Right forelimb (tissue), 1 donor: ENCODE measurements at places on chromosomes 16 and 17.

- DNase-seq = no peak
These were observed 36.4 kb upstream of the CCDC182 start for GRCh38 chr17:57781386-57782061.

DNA sequence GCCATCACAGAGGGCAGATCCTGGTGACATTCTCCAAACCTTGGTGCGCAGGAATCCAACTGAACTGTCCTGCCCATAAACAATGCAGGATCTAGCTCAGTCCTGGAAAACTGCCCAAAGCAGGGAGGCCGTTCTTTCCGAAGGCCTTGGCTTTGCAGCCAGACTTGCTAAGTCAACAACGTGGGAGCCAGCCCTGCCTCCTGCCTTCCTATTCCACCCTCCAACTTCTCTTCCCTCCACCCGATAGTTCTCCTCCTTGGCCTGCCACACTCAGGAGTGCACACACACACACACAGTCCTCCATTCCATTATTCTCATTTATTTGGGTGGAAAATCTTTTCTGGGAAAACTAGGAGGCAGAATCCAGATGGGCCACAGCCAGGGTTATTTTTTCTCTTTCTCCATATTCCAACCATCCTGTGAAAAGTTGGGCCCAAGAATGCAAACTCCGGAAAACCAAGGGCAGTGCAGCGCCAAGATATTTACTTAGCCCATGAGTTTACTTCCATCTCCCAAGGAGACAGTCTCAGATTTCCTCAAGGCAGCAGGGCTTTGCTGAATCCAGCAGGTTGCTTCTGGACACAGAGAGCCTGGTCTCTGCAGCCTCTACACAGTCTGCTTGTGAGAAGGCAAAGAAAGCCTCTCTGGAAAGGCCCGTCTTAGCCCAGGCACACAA, 15.8 kb downstream of the COPRS start:
- DNase-seq = peak; percentile 82

DNA sequence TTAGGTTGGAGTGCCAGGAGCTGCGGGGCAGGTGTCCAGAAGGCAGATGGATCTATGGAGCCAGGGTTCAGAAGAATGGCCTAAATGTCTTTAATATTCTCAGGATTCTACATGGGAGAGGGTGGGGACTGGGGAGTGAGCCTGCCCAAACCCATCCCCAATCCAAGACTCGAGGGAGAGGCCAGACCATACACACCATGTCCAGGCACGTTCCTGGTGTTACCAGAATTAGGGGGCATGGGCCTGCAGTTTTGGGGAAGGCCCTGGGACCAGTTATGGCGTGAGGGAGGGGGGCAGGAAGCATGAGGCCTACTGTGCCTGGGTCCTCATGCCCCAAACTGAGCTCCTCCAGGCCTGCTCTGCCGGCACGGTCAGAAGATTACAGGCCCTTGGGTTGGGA, 1.9 kb downstream of the TAX1BP3 start:
- no peak for DNase-seq

DNA sequence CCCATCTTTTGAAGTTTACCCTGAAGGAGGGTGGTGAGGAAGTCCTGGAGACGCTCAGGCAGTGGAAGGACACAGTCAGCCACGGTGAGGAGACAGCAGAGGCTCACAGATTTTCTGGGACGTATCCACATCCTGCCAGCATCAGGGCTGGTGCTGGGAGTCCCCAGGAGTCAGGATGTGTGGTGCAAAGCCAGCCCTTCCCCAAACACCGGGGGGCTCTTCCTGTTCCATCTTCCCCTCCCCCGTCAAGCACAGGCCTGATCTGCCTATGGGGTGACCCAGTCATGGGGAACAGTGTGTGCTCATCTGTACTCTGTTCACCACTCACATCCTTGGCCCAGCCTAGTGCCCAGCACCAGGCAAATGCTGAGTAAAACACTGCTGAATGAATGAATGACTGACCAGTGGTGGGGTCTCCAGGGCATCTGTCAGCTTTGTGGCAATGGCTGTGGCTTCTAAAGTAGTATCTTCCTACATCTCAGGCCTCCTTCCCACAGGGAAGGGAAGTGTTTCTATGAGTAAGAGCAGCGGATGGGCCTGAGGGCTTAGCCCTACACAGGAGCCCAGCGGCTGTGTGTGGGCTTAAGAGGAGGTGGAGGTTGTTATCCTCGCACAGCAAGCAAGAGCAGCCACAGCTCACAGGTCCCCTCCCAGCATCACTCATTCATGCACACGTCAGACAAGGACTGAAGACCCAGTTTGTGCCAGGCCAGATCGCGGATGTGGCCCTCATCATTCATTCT, 23.3 kb downstream of the NOS2 start:
- no peak for DNase-seq

- no peak for DNase-seq
These were observed 592.3 kb downstream of the TMEM114 start for GRCh38 chr16:7997966-7998365.

DNA sequence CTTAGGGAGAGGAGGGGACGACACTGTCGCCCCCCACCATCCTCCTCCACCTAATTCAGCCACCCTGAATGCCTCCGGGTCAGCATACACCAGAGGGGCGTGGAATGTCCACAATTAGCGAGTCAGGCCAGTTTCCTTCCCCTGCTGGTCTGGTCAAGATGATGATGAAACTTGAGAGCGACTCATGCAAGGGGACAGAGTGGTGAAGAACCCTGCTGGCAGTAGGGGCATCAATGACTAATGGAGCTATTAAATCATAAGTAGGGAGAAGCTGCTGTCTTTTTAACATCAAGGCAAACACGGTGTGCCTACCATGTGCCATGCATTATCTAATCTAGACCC, 7.2 kb downstream of the SPACA3 start:
- no peak for DNase-seq

DNA sequence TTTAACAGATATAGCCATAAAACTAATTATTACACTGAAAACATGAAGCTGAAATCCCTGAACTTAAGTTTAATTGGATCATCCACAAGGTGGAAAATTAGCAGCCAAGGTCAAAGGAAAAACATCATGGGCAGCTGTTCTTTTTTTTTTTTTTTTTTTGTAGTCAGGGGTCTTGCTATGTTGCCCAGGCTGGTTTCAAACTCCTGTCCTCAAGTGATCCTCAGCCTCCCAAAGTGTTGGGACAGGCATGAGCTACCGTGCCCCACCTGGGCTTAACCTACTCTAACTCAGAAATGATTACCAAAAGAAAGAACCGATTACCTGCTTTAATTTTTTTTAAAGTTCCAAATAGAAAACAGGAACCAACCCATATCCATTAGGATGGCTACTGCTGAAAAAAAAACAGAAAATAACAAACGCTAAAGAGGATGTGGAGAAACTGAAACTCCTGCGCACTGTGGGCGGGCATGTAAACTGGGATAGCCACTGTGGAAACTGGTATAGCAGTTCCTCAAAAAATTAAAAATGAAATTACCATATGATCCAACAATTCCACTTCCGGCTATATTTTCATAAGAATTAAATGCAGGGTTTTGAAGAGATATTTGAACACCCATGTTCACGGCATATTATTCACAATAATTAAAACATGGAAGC, 8.6 kb downstream of the CMC2 start:
- no peak for DNase-seq

DNA sequence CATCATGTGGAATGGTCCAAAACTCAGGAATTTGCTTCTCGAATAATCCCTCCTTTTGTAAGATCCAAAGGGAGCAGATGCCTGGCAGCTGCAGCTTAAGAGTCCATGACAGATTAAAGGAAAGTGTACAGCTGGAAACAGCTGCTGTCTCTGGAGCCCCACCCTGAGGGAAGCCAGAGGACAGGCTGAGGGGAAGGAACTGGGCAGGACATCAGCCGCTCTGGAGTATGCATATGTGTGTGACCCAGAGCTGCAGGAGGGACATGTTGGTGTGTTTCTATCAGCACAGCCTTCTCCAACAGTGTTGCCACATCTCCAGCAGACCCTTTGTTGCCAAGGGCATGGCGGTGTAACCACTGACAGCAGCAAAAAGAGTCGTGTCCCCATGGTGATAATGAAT, 46.2 kb downstream of the CYB561 start:
- DNase-seq = peak; percentile 85

GRCh38 chr16:6749698-6750097, 582.9 kb upstream of the RBFOX1 start:
- no peak for DNase-seq

- DNase-seq = no peak
These were observed 4.0 kb downstream of the BPTF start for GRCh38 chr17:67829331-67829730.

GRCh38 chr16:55925242-55925641, 50.1 kb upstream of the CES5A start:
- no peak for DNase-seq

- no peak for DNase-seq
These were observed 98.1 kb upstream of the CCL2 start for GRCh38 chr17:34156741-34157589.

GRCh38 chr17:76467366-76467765, at the start of gene AANAT:
AANAT (plus strand) TSS chr17:76467603; CDS start chr17:76468747, 1,144 bp downstream.
- DNase-seq = no peak

GRCh38 chr17:12136243-12136642, 115.6 kb downstream of the MAP2K4 start:
- DNase-seq = no peak

- DNase-seq = no peak
These were observed 1.6 kb downstream of the HOXB13 start for GRCh38 chr17:48726916-48727286.

GRCh38 chr17:75869282-75870141, 8.9 kb downstream of the TRIM47 start:
- DNase-seq = no peak

DNA sequence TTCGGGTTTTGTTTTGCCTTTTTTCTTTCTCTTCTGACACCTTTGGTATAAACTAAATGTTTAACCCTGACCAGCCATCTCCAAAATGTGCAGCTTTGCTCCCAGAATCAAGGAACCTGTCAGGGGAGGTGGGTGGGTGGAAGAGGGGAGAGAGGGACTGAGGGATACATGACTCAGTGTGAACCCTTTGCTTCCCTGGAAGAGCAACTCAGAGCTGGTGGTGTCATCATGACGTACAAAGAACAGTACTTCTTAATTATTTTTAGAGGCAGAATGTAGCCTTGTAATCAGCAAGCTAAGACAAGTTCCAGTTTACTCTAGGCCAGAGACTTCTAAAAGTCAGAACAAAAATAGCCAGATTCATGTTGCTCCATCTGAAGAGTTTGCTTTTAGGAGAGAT, 119.6 kb upstream of the HAS3 start:
- no peak for DNase-seq

GRCh38 chr16:68426347-68426652, 22.0 kb downstream of the SMPD3 start:
- no peak for DNase-seq

DNA sequence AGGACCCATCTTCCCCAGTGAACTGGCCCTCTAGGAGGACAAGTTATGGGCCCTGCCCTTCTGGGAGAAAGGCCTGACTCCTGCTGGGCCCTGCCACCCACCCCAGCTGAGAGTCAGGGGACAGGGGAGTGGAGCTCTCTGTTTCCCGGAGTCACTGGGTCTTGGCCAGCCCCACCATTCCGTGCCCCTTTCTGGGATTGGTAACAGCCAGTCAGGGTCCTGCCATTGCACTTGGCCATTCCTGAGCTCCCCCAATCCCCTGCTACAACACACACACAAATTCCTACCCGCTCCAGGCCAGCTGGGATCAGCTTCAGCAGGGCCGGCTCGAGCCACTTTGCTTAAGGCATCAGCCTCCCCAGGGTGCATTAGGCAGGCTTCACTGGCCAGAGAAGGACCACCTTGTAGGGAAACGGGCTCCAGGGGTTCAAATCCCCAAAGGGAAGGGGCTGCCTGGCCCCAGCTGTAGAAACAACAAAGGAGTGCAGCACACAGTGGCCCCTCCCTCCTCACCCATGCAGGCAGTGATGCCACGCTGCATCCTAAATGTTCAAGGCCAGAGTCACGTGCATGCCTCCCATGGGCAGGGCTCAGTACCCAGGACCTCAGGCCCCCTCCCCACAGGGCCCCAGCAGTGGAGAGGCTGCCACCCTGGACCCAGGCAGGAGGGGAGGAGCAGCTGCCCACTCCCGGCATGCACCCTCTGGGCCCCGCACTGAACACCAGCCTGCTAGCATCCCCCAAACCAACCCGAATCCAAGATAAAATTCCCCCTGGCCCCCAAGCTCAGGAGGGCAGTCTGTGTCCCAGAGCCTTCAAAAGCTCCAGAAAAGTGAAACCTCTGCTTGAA, 37.7 kb downstream of the C16orf78 start:
- DNase-seq = peak; percentile 27
